Osteocyte (in vitro differentiated cells): ENCODE measurements at places on chromosomes 4 and X.

- H3K4me1 ChIP-seq = peaks cover 13% of the 10 kb centered on the region
- DNase-seq = peak; percentile 85
- H3K4me3 ChIP-seq = peak within 1 kb of the TSS; percentile 78
- H3K27ac ChIP-seq = peak within 1 kb of the TSS; percentile 77
Observed at GRCh38 chrX:119398974-119399771, at the start of gene SLC25A43. Gene SLC25A43 (plus strand): TSS chrX:119399336. CDS start chrX:119399404, 68 bp downstream.

DNA sequence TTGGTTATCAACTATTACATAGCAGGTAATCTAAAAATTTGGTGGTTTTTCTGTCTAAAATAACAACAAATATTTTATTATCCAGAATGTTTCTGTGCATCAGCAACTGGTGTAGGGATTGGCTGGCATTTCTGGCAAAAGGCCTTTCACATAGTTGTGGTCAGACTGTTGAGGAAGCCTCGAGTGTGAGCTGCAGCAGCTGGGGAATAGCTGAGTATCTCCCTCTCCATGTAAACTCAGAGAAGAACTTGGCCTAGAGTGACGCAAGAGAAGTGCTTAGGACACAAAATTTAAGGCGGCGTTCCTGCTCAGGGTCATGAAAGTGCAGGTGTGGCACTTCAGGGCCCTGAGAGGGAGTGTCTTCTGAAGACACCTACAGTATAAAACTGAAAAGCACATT is 558.9 kb downstream of the SPOCK3 start:
- no peak overlapping the region for H3K4me3 ChIP-seq
- no peak for DNase-seq
- no peaks in the 10 kb centered on the region for H3K36me3 ChIP-seq
- no peak overlapping the region for H3K27ac ChIP-seq

DNA sequence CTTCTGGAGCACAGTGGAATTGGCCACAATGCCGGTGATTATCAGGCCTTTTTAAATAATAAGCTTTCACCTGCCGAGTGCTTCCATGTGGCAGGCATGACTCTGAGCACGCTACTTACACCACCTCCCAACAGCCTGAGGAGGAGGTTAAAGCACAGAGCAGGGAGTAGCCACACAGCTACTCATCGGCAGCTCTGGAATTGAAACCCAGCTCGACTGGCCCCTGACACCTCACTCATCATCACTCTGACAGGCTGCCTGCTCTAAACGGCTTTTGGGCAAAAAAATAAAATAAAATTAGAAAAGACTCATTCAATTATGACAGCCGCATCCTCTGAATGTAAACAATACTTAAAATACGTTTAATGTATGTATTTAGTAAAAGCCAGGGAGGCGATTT is 326.4 kb upstream of the NOCT start:
- H3K4me1 ChIP-seq = peaks cover 17% of the 10 kb centered on the region
- DNase-seq = no peak
- H3K36me3 ChIP-seq = no peaks in the 10 kb centered on the region
- no peak overlapping the region for H3K4me3 ChIP-seq
- no peaks in the 10 kb centered on the region for H3K27me3 ChIP-seq
- no peak overlapping the region for H3K27ac ChIP-seq

- H3K36me3 ChIP-seq = no peaks in the 10 kb centered on the region
- H3K4me1 ChIP-seq = no peaks in the 10 kb centered on the region
- DNase-seq = no peak
- no peak overlapping the region for H3K4me3 ChIP-seq
- no peak overlapping the region for H3K27ac ChIP-seq
- H3K27me3 ChIP-seq = no peaks in the 10 kb centered on the region
Observed at GRCh38 chr4:133550436-133550835, 401.3 kb downstream of the PCDH10 start.

DNA sequence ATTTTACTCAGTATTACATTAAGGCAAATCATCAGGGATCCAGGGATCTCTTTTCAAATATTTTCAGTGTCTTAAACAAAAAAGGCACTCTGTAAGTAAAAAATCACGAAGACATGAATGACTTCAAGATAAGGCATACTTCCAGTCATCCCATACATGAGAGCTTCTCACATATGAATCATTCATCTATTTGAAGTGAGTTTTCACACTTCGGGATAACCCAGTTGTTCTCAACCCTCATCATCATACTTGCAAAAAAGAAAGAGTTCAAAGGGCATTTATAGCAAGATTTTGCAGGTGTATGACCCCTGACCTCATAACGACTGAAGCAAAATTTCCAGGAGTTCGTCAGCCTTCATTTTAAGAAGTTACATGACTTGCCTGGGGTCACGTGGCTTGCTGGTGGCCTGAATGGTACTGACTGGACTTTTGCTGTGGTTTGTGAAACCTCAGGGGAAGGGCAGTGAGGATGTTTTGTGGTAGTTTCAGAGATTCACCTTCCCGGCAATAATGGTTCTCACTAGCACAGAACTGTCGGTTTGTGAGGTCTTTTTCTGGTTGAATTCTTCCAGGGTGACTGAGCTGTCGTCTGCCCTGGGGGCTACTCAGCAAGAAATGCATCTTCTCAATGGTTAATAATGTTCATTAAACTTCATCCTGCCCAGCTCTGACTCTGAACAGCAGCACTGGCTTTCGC is 115.8 kb upstream of the SHISA3 start:
- no peak overlapping the region for H3K4me3 ChIP-seq
- H3K36me3 ChIP-seq = no peaks in the 10 kb centered on the region
- DNase-seq = no peak
- H3K27ac ChIP-seq = no peak overlapping the region
- peaks cover 12% of the 10 kb centered on the region for H3K27me3 ChIP-seq

DNA sequence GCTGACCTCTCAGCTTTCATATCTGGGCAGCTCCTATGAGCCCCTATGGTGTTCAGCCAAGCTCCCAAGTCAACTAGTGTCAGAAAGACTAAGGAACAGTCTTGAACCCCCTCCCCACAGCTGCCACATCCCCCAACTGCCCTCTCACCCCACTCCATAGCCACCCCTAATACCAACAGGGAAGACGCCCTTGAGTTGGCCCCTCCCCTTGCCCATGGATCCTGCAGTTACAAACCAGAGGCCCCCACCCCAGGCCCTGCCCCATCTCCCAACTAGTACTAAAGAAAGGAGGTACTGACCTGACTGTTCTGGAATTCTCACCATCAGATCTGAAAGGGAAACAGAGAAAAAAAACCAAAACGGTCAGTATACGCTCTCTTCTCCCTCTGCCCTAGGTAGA is 10.2 kb upstream of the IQSEC2 start:
- H3K4me3 ChIP-seq = no peak overlapping the region
- no peak overlapping the region for H3K27ac ChIP-seq
- H3K27me3 ChIP-seq = no peaks in the 10 kb centered on the region
- no peaks in the 10 kb centered on the region for H3K36me3 ChIP-seq
- no peak for DNase-seq

DNA sequence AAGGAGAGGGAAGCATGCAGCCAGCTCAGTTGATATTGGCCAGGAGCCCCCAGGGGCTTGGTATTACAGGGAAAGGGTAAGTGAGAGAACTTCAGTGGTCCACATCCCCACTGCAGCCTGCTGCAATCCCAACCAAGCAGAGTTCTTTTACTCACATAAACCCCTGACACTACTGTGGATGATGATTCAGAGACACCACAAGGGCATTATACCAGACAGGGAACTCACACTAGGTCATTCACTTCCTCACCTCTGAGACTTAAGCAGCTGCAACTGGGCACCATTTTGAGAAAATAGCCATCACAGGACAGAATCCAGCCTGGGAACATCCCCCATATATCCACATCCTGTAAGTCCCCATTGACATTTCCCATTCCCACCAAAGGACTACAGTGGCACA is 248.0 kb downstream of the INPP4B start:
- no peak overlapping the region for H3K27ac ChIP-seq
- H3K27me3 ChIP-seq = no peaks in the 10 kb centered on the region
- no peak overlapping the region for H3K4me3 ChIP-seq
- no peaks in the 10 kb centered on the region for H3K4me1 ChIP-seq

- peaks cover 12% of the 10 kb centered on the region for H3K27me3 ChIP-seq
- no peaks in the 10 kb centered on the region for H3K4me1 ChIP-seq
- H3K27ac ChIP-seq = no peak overlapping the region
- DNase-seq = no peak
Observed at GRCh38 chr4:17246656-17247055, 265.2 kb downstream of the QDPR start.

GRCh38 chr4:121308328-121308663 is 72.5 kb downstream of the QRFPR start:
- H3K4me1 ChIP-seq = no peaks in the 10 kb centered on the region
- DNase-seq = no peak
- H3K36me3 ChIP-seq = no peaks in the 10 kb centered on the region
- no peak overlapping the region for H3K27ac ChIP-seq
- no peak overlapping the region for H3K4me3 ChIP-seq

DNA sequence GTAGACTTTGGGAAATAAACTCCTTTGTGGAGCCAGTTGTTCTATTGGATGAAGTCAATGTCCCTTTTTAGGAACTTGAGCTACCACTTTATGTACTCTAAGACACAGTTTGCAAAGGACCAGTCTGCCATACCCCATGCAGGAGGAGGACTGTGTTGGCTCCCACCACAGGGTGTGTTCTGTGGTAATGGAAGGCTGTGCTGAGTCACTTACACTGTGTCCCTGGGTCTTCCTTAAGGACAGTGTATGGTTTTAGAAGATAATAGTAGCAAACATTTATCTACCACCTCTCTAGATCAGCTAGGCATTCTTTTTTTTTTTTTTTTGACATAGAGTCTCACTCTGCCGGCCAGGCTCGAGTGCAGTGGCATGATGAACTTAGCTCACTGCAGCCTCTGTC is 184.0 kb upstream of the PGRMC2 start:
- H3K27me3 ChIP-seq = no peaks in the 10 kb centered on the region
- peaks cover 3% of the 10 kb centered on the region for H3K36me3 ChIP-seq
- no peak overlapping the region for H3K4me3 ChIP-seq

GRCh38 chr4:17068392-17068791 is 169.9 kb upstream of the LDB2 start:
- H3K27ac ChIP-seq = no peak overlapping the region
- H3K4me3 ChIP-seq = no peak overlapping the region
- H3K27me3 ChIP-seq = no peaks in the 10 kb centered on the region
- no peaks in the 10 kb centered on the region for H3K36me3 ChIP-seq
- DNase-seq = no peak

GRCh38 chr4:109676886-109677285 is 26.4 kb downstream of the CASP6 start:
- no peaks in the 10 kb centered on the region for H3K27me3 ChIP-seq
- H3K4me3 ChIP-seq = no peak overlapping the region
- H3K4me1 ChIP-seq = no peaks in the 10 kb centered on the region
- no peak for DNase-seq
- peaks cover 7% of the 10 kb centered on the region for H3K36me3 ChIP-seq
- H3K27ac ChIP-seq = no peak overlapping the region

DNA sequence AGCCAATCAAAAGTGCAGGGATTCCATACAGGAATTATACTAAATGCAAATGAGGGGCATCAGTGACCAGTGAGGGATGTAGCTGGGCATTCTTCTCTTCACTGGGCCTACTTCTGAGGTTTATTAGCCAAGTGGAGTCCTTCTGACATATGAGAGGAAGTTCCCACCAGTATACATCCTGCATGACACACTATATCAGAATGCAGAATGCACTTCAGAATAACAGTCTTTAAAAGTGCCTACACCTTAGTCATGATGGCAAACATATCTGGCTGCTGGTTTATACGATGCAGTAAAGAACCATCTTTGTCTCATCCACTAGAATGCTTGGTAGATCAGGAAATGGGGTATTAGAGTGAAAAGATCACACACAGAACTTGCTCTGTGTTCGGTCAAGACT is 180.3 kb upstream of the PPARGC1A start:
- H3K4me1 ChIP-seq = peaks cover 10% of the 10 kb centered on the region
- no peak overlapping the region for H3K4me3 ChIP-seq
- H3K27me3 ChIP-seq = no peaks in the 10 kb centered on the region
- H3K27ac ChIP-seq = no peak overlapping the region
